ENCODE measurements at places on chromosomes 4 and X.

DNA sequence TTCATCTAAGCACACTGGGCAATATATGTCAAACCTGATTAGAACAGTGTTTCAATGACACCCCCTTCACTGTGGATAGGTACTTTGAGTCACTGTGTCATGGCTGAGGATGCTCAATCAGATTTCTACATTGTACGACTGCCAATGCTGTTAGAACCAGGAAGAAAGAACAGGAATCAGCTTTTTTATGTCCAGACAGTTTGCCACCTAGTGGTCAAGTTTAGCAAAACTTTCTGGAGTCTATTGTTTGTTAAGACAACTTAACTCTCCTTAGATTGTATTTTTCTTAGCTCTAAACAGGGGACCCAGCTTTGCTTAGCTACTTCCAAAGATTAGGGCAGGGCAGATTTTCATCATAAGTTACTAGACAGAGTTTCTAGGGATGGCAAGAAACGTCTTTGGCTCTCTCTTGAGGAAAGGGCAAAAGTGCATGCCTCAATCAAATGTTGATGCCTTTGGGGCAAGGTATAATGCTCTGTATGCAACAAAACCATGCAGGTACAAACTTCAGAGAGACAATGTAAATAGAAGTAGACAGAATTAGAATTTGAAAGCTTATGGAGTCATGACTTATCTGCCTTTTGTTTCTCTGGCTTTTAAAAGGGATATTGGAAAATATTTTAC lies 40.5 kb upstream of the BMP3 start:
- DNase-seq = no peak

DNA sequence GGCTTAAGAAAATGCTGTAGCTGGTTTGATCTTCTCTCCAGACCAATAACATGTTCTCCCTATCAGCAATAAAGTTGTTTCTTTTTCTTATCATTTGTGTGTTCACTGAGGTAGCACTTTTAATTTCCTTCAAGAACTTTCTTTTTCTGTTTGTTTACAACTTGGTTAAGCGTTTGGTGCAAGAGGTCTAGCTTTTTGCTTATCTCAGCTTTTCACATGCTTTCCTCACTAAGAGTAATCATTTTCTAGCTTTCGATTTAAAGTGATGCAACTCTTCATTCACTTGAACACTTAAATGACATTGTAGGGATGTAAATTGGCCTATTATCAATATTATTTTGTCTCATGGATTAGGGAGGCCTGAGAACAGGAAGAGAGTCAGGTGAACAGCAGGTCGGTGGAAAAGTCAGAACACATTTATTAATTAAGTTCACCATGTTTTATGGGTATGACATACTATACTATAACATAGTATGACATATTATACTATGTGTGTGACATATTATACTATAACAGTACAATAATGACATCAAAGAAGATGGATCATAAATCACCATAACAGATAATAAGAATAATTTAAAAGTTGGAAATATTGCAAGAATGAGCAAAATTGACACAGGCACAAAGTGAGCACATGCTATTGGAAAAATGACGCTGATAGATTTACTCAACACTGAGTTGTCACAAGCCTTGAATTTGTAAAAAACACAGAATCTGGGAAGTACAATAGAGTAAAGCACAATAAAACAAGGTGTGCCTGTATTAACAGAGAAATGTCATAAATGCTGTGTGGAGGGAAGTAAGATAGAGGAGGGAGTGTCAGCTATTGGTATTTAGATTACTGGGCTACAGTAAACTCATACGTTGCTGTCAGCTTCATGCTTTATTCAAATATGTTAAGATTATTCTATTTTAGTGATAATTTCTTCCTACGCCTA lies 218.6 kb upstream of the SLC7A11 start:
- no peak for DNase-seq

GRCh38 chrX:40172401-40173142 lies 74.8 kb upstream of the BCOR start:
- no peak for DNase-seq

GRCh38 chrX:132093239-132093860 lies 34.5 kb downstream of the FRMD7 start:
- no peak for DNase-seq

- DNase-seq = no peak
Measured at GRCh38 chr4:118979712-118980111, 91.1 kb downstream of the SYNPO2 start.

GRCh38 chr4:116413222-116413621 lies 672.2 kb downstream of the TRAM1L1 start:
- no peak for DNase-seq

DNA sequence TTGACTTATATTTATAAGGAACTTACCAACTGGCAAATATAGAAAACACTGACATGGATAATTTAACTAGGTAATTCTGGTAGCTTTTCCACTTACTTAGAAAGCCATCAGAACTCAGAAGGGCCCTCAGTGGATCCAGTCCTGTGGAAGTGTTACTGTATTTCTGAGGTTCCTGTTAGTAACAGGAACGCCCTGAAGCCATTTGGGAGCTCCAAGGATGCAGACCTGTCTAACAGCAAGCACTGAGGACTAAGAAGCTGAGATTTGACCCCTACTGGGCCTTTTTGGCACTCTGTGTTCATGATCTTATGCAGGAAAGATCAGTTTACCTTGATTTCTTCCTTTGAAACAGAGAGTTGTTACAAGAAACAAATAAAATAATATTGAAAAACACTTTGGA lies 46.0 kb upstream of the TLL1 start:
- DNase-seq = no peak

GRCh38 chr4:172601195-172601594 lies 567.4 kb upstream of the GALNT7 start:
- DNase-seq = no peak

DNA sequence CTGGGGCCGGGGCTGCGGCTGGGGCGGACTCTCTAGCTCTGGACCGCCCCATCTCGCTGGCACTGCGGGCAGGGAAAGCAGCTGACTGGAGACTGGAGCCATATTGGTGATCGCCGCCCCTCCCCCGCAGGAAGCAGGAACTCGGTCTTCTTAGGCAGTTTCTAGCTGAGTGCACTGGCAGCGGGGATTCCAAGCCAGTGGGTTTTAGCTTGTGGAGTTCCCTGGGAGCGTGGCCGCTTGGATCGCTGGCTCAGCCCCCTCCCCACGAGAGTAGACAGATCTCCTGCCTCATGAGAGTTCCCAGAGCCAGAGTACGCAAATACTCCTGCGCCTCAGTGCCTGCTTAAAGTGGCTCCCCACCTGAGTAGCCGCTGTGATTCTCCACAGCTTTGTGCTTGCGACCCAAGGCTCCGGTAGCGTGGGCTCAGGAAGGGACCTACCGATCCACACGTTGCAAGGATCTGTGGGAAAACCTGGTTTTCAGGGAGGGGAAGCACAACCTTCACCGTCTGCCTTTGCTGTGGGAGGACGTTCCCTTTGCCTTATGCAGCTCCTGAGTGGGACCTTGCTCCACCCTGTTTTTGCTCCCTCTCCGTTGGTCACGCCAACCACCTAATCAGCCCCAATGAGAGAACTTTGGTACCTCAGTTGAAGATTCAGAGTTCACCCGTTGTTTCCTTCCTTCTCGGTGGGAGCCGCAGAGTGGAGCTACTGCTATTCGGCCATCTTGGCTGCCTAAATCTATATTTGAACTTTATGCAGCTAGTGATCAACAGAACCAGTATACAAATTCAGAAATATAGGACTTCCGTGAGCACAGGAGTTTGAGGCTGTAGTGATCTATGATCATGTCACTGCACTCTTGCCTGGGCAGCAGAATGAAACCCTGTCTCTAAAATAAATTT lies 803.9 kb upstream of the PCDH10 start:
- DNase-seq = no peak

DNA sequence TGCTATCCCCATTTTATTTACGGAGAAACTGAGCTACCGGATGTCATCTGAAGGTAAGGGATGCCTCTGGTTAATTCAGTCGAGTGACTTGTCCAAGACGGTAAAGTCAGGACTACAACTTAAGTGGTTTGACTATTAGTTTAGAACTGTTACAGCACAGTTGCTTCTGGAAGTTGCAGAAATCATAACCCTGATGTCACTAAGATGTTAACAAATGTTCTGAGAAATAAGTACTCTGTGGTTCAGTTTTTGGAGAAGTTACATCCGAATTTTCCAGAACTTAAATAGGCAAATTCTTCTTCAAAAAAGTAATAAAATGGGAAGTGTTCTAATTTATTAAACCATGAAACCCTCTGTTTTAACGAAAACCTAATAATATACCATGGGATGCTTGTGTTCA lies 3.1 kb downstream of the PPA2 start:
- DNase-seq = no peak

DNA sequence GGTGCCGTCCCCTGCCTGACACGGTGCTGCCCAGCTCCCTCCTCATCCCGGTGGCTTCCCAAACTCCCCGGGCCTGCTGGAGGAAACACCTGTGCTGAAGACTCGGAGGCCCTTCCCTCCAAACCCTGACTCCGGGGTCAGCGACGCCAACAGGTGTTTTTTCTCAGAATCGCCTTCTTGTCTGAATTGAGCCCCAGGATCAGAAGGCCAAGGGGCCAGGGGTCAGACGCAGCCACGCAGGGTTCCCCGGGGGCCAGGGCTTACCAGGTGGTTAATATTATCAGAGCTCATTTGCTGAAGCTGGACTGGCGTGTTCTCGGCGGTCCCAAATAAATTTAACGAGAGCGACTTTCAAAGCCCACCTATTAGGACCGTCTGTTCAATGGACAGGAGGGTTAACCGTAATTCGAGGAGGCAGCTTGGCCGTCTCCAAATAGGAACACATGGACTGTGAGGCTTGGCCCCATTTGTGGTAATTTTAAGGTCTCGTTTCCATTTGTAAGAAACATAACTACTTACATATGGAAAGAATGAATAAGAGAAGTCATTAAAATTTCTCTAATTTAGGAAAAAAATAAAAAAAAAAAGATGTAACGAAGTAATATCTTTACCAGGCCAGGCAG lies 239.3 kb downstream of the CRLF2 start:
- DNase-seq = no peak

DNA sequence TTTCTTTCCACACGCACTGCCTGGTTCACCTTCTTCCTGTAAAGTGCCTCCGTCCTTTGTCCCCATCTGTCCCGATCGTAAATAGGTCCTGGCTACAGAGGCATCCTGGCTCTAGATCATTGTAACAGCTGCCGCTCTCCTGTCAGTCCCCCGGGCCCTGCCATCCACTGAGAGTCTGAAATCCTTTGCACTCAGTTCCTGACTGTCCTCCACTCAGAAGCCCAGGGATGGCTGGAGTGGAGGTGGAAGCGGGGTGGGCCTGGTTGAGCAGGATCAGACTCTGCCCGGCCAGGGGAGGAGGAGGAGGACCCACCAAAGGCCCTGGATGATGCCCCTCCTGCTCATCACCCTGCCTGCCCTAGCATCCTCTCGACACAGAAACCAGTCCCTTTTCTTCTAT lies 29.8 kb downstream of the PIGG start:
- DNase-seq = no peak

DNA sequence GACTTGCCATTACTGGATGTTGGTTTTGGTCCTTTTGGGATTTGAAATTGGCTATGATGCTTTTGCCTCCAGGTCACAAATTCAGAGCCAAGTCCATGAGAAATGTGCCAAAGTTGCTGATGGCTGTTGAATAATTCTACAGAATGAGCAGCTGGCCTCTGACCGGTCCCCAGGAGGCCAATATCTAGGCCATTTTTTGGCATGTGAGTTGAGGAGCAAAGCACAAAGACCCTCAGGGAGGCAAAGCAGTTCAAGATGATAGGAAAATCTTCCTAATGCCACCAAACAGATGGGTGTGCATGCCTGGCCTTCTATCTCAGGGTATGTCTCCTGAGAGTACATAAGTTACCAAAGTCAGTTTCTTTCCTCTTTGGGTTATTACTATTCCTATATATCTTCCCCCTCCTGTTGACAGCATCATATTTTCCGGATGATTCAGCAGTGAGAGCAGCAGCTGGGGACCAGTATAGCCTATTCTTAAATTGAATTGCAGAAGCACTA lies 44.4 kb downstream of the SEL1L3 start:
- DNase-seq = no peak

GRCh38 chr4:143443728-143444127 lies 69.8 kb upstream of the SMARCA5 start:
- no peak for DNase-seq

- DNase-seq = no peak
Measured at GRCh38 chrX:29242856-29243255, 655.6 kb downstream of the IL1RAPL1 start.

- no peak for DNase-seq
Measured at GRCh38 chr4:85221606-85222005, 253.3 kb upstream of the ARHGAP24 start.

GRCh38 chr4:57117491-57117890 lies 7.3 kb upstream of the IGFBP7 start:
- DNase-seq = no peak

- no peak for DNase-seq
Measured at GRCh38 chr4:149952101-149952500, 126.1 kb upstream of the DCLK2 start.

DNA sequence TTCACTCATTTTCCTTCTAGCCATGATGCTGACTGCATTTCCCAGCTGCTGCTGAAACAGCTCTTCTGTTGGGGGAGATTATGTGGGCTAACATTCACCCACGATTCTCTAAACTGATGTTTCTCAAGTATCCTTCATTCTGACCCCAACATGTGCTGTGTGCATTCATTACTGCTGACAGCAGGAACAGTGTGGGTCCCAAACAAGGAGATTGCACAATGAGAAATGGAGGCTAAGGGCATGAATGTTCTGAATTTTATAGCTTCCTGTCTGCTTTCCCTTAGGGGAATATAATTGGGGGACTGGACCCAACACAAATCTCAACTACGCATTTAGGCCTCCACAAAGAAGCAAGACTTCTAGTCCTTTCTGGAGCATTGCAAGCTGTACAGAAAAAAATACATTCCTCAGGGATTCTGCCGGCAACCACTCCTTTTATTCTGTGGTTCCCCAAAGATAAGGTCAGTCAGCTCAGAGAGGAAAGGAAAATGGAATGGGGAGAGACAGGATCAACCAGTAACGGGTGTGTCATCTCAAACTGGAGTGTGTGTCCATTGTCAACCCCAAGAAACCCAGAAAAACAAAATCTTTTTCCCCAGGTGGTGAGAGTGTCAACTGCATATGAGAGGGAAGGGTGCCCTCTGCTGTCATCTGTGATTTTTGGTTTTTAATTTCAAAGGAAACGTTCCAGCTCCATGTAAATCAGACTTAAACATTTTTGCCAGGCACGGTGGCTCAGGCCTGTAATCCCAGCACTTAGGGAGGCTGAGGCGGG lies 81.5 kb upstream of the EGFL6 start:
- DNase-seq = peak; percentile 9

- no peak for DNase-seq
Measured at GRCh38 chr4:188949596-188949995, 810.4 kb downstream of the TRIML1 start.
